Purkinje cell (primary cell): ENCODE measurements at places on chromosomes 13 and 19. TPM values are rescaled to one million over a fixed set of nuclear protein-coding genes. Genes with fewer than 3 reads are reported as not detected.

The PRR19 gene
- not detected in 2 replicates for polyA plus RNA-seq

The NLRP5 gene
- polyA plus RNA-seq: not detected in 2 replicates

The DACT3 gene
- 3.3 and 7.1 TPM in 2 replicates for polyA plus RNA-seq

The PSPN gene
- polyA plus RNA-seq: 0.35 TPM in 1 of 2 replicates, not detected in the other

The FFAR2 gene
- polyA plus RNA-seq: not detected in 2 replicates
